Ovary (tissue), 10 donors: ENCODE measurements at places on chromosomes 4 and X. TPM values are rescaled to one million over a fixed set of nuclear protein-coding genes. Genes with fewer than 3 reads are reported as not detected.

CXCL1 gene
- 4.2 TPM for total RNA-seq

PDLIM3 gene
- 78.7 TPM for total RNA-seq

SLC10A4 gene
- 0.12 TPM for total RNA-seq

OFD1 gene
- total RNA-seq, result 32.1 TPM

RNF150 gene
- 14.7 TPM for total RNA-seq

ARSH gene
- not detected for total RNA-seq

ADH7 gene
- not detected for total RNA-seq

VCX3B gene
- not detected for total RNA-seq

CYSLTR1 gene
- 0.48 TPM for total RNA-seq

RNF175 gene
- not detected for total RNA-seq

UPF3B gene
- total RNA-seq, result 7.7 TPM

CORIN gene
- total RNA-seq, result not detected

PCDH7 gene
- 3.7 TPM for total RNA-seq

NLRP2B gene
- total RNA-seq, result not detected

ABCE1 gene
- total RNA-seq, result 51.8 TPM

PGAM4 gene
- total RNA-seq, result not detected

LYAR gene
- total RNA-seq, result 13.1 TPM

PAGE4 gene
- not detected for total RNA-seq

CYTL1 gene
- total RNA-seq, result 1.4 TPM

HCCS gene
- 14.2 TPM for total RNA-seq

BST1 gene
- total RNA-seq, result 5.8 TPM

LSM6 gene
- 28.3 TPM for total RNA-seq

BEX1 gene
- 18.5 TPM for total RNA-seq

MAGED4 gene
- total RNA-seq, result 23.4 TPM

AKAP14 gene
- 1.3 TPM for total RNA-seq

FGD1 gene
- total RNA-seq, result 5.2 TPM
